Fibroblast of skin of right biceps (primary cell): ENCODE measurements at places on chromosomes 1 and 21.

GRCh38 chr1:185528084-185528676 is 206.0 kb upstream of the HMCN1 start:
- no peak for DNase-seq

DNA sequence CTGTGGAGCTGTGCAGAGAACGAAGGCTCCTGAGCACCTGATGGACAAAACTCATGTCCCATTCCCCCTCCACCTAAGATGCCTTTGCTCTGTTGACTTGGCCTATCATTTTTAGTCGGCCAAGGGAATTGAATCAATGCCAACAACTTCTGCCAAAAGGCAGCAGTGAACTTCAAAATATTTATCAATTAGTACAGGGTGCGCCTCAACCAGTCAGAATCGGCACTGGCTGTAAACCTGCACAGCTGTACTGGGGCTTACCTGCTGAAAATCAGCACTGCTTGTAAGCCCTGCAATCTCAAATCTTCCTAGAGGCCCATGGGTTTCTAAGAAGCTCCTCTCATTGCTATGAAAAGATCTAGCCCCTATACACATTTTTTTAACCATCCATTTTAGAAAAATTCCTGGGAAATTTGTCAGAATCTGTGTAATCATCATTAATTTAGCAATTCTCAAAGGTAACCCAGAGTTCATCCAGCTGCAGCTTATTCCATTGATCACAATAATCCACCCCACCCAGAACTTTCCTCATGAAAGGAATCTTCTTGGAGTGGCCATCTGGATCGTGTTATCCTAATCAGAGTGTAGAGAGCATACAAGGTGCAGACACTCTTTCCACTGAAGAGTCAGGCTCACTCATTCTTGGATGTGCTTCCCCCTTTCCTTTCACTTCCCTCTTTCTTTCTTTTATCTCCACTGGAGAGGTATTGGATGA is 40.2 kb downstream of the ADAMTS1 start:
- DNase-seq = peak; percentile 81

- peak; percentile 46 for DNase-seq
These were observed 53.0 kb downstream of the SLC45A1 start for GRCh38 chr1:8370905-8371315.

DNA sequence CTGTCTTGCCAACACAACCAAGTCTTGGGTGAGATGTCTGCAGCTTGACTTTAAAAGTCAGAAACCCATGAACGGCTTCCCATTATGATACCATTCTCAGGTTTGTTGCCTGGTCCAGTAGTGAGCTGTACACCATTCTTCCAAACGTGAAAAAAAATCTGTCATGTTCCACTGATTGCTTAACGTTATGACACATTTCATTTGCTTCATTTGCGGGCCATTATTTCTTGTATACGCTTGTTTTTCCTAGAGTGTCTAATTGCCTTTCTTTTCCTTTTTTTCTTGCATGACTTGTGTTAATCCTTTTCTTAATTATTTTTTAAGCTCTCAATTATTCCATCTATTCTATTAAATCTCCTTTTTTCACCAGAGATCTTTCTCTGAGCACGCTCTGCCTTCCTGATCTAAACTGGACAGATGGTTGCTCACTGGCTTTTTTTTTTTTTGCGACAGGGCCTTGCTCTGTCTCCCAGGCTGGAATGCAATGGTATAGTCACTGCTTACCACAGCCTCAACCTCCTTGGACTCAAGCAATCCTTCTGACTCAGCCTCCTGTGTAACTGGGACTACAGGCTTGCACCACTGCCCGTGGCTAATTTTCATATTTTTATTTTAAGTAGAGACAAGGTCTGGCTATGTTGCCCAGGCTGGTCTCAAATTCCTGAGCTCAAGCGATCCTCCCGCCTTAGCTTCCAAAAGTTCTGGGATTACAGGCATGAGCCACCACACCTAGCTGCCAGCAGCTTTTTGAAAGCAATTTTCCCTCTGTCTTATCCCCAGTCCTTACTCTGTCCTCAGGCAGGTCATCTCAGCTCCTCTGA is 31.7 kb upstream of the CAMTA1 start:
- DNase-seq = no peak

DNA sequence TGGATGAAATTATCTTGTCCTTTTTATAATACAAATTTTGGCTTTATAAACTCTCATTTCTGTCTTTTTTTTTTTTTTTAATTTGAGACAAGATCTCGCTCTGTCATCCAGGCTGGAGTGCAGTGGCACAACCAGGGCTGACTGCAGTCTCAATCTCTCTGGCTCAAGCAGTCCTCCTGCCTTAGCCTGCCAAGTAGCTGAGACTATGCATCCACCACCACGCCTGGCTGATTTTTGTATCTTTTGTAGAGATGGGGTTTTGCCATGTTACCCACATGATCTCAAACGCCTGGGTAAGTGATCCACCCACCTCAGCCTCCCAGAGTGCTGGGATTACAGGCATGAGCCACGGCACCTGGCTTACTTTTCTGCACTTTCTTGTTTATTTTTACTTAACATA is 7.5 kb downstream of the TOR1AIP1 start:
- DNase-seq = no peak

DNA sequence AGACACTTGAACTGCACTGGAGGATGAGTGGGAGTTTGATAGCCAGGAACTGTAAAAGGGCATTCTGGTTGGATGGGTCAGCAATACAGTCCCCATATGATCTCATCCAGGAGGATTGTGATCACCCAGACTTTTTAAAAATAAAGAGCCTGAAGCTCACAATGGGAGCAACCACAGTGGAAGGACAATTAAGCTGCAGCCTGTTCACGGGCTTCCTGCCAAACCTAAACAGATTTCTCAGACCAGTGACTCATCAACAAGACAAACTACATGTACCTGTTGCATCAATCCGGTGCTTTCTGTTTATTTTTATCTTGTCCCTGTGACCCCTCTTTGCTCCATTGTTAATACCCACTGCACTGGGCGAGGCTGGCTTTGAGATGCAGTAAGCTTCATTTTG is 52.3 kb downstream of the PAPPA2 start:
- peak; percentile 70 for DNase-seq

- peak; percentile 47 for DNase-seq
These were observed 7.1 kb downstream of the NBL1 start for GRCh38 chr1:19651141-19651737.

DNA sequence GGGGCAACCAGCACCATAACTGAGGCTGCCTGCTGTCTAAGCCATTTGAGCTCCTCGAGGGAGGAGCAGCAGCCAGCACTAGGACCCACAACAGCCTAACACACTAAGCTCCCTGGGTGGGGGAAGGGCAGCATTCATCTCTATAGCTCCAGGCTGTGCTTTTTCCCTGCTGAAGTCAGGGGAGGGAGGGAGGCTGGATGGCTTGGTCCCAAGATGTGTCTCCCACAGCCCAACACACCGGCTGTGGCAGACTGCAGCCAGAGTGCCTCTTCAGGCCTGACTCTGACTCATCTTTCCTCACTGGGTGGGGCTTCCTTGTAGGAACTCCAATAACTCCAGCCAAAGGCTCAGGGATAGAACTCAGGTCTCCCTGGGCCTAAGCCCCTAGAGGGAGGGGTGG is 296.3 kb downstream of the PRDM2 start:
- DNase-seq = no peak

GRCh38 chr1:223216531-223217205 is 73.6 kb upstream of the TLR5 start:
- no peak for DNase-seq

- DNase-seq = no peak
These were observed 163.2 kb downstream of the FMN2 start for GRCh38 chr1:240254778-240255291.

GRCh38 chr1:219153723-219154122 is 20.0 kb upstream of the LYPLAL1 start:
- peak; percentile 53 for DNase-seq

- DNase-seq = peak; percentile 15
These were observed 316.8 kb upstream of the CAMK1G start for GRCh38 chr1:209266590-209267205.

- DNase-seq = no peak
These were observed 18.0 kb downstream of the CD244 start for GRCh38 chr1:160844447-160845232.

DNA sequence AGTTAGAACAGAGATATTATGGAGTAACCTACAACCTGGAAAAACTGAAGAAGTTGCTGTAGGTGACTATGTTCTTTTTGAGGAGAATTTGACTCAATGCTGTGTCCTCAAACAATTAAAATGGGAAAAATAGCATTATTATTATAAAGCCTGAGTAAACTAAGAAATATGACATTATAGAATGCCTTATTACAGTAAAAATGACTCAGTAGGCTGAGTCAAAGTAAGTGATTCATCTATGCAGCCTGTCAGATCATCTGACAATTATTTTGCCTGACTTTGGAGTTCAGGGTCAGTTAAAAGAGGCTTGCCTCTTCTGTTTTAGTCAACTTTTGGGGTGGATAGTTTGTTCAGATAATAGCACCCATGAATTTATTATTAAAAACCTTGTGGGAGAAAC is 150.8 kb upstream of the PTGFR start:
- DNase-seq = peak; percentile 93

- peak; percentile 14 for DNase-seq
These were observed 5.5 kb upstream of the AGTRAP start for GRCh38 chr1:11730429-11730891.

DNA sequence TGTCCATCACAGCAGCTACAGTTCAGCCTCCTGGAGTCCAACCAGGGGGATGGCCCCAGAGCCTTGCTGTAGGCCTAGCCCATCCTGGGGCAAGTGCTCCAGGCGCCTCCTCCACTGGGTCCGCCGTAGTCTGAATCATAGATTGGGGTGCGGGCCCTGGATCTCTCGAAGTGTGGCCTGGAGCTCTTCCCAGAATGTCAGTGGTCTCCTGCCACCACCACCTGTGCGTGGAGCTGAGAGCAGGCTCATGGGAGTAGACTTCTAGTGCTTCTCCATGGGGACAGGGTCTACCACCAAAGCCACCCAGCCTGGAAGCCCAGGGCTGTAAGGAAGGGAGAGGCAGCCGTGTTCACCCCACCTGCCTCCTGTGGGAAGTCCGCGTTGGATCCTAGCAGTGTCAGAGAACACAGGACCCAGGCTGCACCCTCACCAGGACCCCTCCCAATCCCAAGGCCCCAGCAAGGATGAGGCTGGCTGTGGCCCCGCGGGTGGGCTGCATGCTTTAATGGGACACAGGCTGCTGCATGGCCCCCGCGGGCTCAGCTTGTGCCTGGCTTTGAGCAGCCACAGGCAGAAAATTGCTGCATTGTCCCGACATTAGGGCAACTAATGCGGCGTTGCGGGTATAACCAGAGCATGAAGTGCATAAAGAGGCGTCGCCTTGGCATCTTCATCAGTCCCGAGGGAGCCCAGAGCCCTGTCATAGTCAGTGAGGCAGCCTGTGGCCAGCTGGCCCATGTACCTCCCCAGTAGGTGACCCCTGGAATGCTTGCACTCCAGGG is 735 bp upstream of the HES3 start:
- no peak for DNase-seq

DNA sequence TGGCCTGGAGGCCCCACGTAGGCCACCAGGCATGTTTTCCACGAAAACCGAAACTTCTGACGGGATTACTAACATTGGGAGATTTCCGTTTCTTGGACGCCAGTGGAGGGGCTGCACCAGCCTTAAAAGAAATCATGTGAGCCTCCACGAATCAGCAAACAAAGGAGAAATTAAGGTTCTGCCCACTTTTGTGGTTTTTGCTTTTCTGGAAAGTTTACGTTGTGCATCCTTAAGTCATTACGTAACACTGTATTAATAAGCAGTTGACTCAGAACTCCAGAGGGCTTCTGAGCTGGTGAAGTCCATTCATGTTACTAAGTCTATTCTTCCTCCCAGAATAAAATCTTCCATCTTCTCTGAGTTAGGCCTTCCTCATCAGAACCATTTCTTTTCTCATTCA is 168.5 kb downstream of the PSMG1 start:
- peak; percentile 97 for DNase-seq

DNA sequence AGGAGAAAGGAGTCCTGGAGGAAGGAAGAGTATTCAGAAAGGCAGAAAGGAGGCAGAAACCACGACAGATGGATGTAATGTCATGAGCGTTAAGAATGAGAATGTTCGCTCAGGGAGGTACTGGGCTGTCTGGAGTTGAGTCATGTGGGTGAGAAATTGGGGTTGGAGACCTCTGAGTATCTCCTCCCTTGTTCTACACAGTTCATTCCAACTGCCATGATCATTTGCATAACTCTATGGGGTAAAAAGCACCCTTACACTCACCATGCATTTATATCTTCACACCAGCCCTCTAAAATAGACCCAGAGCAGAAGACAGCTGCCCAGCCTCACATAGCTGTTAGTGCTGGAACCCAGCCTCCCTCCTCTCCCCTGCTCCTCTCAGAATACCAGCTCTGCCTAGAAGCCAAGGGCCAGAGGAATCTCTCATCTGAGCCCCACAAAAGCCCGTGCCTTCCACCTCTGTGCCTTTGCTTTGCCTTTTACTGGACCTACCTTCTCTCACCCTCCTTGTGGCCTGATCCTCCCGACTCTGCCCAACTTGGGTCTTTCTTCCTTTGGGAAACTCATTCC is 85.2 kb downstream of the BEND5 start:
- no peak for DNase-seq

DNA sequence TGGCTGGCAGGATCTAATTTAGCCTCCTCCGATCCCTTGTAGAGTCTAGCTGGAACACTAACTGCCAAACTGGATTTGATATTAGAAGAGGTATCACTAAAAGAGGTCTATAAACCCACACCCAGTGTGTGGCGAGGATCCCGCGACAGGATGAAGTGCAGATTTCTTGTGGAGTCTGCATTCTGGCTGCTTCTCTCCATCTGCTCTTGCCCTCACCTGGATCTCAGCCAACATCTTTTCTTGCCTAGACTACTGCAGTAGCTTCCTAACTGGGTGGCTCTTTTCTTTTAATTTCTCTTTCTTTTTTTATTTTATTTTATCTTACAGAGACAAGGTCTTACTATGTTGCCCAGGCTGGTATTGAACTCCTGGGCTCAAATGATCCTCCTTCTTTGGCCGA is 48.9 kb upstream of the CAPZB start:
- no peak for DNase-seq

DNA sequence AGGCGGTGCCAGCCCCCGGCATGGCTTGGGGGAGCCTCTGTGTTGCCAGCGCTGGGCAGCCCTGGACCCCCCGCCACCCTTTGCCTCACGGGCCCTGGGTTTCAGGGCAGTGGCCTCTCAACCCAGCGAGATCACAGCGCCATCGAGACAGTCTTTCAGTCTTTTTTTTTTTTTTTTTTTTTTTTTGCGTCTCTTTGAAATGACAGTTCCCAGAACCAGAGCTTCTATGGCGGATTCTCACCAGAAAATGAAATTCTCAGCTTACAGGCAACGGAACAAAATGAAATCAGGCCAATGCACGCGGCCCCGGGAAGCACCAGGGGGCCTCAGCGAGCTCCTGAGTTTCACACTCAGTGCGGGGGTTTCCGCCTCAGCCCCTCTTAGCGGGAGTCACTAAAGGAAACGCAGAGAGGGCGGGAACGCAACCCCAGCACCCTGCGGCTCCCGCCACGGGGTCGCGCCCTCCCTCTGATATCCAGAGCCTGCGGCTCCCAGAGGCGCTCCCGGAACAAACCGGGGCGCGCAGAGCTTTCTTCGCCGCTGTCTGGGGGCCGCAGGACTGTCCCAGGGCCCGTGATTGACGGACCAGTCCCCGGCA is 8.0 kb upstream of the COL6A1 start:
- peak; percentile 93 for DNase-seq
